GM12878 (cell line): ENCODE measurements at places on chromosomes 7 and 10. TPM values are rescaled to one million over a fixed set of nuclear protein-coding genes. Genes with fewer than 3 reads are reported as not detected.

The BLNK gene
- polyA plus RNA-seq = 158 and 159 TPM in 2 replicates

The UFSP1 gene
- 4.0 and 4.6 TPM in 2 replicates for polyA plus RNA-seq

The AQP1 gene
- polyA plus RNA-seq = not detected in 2 replicates

The GJD4 gene
- polyA plus RNA-seq = not detected in 2 replicates

The PPRC1 gene
- 40.6 and 43.3 TPM in 2 replicates for polyA plus RNA-seq

The DNMBP gene
- polyA plus RNA-seq = 17.7 and 20.8 TPM in 2 replicates

The PIP gene
- polyA plus RNA-seq = not detected in 2 replicates

DNA sequence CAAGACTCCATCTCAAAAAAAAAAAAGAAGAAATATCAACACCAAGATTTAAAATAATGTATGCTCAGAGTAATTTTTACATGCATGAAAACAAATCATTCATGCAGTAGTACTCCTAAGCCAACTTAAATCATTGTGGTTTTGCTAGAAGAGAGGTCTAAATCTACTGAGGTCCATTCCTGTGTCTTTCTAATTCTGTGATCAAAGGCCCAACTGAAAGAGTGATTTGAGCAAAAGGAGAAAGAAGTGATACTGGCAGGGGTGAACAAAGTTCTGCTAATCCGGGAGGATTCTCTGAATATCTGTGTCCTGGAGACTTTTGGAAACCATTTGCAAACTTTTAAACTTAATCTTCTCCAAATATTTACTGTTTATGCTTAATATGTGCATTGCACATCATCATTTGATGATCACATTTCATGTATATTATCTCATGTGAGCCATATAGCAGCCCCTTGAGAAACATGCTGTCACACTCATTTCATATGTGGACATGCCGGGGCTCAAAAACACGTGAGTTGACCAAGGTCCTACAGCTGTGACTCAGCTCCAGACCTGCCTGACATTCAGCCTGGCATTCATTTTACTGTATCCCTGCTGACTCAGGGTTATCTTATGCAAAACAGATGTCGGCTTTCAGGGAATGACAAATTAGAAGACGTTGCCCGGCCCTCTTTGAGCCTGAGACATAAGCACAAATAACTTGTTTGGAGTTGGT lies 76.4 kb downstream of the FAM107B start:
- no peak for DNase-seq

GRCh38 chr10:62046522-62047227 lies 145.2 kb downstream of the ARID5B start:
- DNase-seq = peak; percentile 55

DNA sequence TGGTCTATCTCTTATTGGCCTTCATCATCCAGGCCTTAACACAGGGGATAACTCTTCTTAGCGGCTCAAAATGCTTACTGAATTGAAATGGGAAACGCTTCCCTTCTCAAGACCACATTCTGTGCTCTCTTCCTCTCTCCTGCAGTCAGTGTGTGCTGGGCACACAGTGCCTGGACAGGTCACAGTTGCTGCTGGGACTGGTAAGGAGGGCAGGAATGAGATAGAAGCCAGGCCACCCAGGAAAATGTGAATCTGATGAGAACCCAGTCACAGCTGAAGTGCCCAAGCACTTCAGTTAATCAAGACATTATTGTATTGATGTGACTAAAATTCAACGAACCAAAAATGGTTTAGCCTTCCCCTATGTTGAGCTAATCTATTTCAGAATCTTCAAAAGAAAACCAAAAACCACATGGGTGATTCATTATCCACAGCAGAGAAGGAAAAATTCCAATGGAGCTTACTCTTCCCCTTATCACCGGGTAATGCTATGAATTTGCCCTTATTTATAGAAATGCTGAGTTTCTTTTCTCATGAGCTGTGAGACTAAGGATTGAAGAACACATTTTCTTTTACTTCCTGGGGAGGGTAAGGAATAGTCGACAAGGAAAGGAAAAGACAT lies 41.2 kb upstream of the PLPP4 start:
- DNase-seq = no peak

DNA sequence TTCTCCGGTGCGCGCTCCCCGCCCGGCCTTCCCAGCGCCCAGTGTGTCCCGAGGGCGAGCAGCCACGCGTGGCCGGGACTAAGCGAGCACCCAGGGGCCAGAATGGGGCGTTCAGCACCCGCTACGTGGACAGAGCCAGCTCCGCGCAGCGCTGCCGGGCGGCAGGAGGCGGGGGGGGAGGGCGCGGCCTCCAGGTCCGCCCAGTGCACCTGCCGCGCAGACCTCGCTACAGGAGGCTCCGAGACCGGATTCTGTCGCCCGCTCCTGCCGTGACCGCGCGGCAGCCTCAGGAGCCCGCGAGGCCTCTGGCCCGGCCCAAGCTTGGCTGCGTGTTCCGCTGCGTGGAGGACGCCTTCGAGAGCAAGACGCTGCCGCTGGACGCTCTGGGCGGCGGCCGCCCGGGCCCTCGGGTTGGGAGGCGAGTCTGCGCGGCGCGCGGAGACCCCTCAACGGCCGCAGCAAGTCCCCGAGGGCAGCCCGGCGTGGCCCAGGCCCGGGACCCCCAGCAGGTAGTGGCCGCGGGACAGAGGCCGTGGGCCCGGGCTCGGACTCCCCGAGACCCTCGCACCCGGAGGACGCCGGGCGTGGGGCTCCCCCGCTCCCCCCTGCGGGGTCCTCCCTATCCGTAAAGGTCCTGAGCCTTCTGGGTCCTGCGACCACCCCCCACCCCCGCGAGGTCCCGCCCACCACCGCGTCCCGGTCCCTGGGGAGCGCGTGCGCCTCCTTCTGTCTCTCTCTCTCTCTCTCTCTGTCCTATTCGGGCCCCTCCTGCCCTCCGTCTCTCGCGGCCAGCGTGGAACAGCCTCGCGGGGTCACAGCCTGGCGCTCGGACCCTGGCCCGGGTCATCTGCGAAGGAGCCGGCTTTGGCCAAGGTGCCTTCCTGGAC lies 904 bp upstream of the DPYSL4 start:
- no peak for DNase-seq

DNA sequence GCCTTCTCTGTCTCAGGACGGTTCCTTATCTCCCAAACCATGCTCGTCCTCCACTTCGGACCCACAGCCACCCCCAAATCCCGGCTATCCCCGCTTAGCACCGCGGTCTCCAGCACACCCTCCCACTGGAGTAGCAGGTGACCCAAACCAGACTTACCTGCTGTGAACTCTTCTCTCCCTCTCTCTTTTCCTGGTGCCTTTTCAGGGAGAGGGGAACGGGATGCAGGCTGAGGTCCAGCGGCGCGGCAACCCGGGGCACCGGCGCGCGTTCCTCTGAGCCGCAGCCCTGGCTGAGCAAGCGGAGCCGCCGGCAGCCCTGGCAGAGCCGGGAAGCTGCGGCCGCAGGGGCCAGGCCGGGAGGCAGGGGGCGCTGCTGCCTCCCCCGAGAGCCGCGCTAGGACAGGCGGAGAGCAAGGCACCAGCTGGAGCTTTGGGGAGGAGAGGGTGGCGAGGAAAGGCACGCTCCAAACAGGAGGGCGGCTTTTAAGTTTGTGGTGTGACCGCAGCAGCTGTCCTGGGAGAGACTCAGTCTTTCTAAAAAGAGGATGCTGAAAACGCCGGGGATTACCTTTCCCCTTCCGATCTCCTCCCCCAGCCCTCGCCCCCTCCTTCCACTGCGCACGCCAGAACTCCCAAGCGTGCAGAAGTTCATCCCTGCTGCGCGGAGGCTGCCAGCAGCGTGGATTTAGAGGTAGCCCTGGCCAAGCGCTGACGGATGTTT lies at the start of gene SEMA3D:
SEMA3D (minus strand) TSS at position 536 of the 721 bp plus-strand sequence. CDS start 65,165 bp downstream, outside the sequence.
- DNase-seq = no peak

DNA sequence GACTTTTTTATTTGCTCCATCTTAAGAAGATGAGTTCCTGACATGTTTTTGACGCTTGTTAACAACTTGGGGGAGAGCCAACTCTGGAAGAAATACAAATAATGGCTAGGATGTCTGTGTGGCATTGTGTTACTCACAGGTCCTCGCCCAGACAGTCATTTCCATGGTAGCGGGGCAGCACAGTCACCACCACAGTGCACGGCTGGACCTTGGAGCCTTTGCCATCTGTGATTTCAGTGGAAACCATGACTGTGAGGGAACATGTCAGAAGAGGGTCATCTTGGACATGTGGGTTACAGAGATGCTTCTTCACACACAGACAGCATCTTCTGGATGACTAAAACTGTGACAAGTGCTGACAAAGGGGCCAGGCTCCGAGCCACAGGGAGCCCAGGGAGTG lies 74.5 kb downstream of the PKD1L1 start:
- no peak for DNase-seq

DNA sequence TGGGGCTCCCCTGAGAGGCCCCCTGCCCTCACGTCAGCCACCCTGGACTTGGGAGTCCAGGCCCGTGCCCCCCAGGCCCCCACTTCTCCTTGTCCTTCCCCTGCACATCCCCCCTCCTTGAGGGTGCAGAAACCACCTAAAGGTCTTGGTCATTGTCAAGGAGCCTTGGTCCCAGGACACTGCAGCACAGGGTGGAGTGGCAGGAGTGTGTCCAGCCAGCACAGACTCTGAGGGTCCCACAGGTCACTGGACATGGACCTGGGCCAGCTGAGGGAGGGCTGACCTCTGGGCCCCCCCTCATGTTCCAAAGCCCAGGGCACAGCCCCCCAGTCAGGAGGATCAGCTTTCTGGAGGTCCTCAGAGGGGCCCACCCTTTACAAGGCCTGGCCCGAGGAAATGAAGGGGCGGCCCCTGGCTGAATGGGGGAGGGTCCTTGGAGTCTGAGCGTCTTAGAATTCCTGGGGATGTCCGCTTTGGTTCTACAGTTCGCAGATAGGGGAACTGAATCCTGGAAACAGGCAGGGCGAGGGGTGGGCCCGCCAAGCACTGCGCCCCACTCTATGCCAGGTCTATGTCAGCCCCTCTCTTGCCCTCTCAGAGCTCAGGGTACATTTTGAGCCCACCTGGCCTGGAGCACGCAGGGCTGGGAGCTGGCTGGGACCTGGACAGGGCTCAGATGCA lies 54.0 kb downstream of the PWWP2B start:
- DNase-seq = no peak

DNA sequence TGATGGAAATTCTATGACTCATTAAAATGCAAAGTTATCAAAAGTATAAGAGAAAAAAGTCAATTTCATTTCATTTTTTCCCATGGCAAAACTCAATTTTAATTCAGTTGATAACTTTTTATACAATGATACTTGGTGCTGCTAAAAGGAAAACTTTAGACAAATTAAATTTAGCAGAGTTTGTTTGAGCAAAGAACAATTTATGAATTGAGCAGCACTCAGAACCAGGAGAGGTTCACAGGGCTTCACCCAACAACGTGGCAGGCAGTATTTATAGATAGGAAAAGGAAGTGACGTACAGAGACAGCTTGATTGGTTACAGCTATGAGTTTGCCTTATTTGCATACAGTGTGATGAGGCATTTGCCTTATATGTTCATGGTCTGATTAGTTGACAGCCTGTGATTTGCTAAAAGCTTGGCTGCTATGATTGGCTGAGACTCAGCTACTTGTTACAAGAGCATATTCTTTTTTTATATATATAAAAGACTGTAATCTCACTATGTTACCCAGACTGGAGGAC lies 157.2 kb upstream of the CELF2 start:
- no peak for DNase-seq

DNA sequence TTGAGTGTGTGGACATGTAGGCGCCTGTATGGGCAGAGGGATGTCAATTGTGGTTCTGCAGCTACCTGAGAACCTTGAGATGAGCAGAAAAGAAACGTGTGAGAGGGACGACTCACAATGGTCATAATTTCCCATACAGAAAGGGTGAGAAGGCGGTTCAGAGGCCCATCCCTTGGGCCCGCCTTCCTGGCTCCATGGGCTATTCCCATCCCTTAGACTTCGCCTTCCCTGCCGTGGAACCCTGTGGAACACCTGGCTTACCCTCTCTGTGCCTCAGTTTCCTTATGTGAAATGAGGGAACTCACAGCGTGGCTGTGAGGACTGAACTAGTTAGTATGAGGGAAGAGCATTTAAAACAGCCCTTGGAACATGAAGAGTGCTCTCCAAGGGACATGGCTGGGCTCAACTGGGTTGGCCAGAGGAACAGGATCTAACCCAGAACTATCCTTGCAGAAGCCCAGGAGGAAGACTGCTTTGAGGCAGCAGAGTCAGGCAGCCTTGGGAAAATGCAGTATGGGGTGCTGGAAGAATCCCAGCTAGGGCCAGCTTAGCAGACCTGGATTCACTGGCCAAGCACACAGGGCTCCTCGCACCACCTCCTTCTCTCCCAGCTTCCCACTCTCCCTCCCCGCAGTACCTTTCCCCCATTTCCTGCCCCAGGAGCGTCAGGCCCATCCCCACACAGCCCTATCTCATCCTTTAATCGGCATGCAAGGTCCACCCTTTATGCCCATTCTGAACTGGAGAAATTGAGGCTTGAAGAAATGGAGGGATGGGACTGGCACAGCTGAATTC lies 11.1 kb upstream of the ZMIZ1 start:
- DNase-seq = no peak

GRCh38 chr7:13333371-13333770 lies 645.9 kb downstream of the ARL4A start:
- DNase-seq = no peak

DNA sequence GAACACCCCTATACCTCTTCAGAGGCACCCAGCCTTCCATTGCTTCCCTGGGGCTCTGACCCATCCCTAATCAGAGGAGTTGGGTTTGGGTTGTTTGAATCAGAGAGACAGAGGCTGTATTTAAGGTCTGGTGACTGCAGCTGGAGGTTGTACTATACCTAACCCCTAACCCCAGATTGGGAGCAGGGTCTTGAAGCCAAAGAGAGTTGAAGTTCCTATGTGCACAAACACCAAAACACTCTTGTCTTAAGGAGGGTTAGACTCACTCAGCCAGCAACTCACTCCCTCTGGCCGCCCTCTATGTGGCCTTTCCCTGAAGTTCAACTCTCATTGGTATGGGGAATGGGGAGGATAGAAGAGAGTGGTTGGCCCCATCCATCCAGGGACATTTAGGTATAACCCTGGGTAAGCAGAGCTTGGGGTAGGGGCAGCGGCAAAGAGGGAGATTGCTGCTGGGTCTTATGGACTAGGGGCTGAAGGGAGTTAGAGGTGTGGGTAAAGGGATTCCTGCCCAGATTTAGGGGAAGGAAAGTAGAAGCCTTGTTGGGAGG lies 80.0 kb downstream of the PAX2 start:
- DNase-seq = no peak

GRCh38 chr10:119734396-119735332 lies 8.8 kb downstream of the INPP5F start:
- DNase-seq = no peak

DNA sequence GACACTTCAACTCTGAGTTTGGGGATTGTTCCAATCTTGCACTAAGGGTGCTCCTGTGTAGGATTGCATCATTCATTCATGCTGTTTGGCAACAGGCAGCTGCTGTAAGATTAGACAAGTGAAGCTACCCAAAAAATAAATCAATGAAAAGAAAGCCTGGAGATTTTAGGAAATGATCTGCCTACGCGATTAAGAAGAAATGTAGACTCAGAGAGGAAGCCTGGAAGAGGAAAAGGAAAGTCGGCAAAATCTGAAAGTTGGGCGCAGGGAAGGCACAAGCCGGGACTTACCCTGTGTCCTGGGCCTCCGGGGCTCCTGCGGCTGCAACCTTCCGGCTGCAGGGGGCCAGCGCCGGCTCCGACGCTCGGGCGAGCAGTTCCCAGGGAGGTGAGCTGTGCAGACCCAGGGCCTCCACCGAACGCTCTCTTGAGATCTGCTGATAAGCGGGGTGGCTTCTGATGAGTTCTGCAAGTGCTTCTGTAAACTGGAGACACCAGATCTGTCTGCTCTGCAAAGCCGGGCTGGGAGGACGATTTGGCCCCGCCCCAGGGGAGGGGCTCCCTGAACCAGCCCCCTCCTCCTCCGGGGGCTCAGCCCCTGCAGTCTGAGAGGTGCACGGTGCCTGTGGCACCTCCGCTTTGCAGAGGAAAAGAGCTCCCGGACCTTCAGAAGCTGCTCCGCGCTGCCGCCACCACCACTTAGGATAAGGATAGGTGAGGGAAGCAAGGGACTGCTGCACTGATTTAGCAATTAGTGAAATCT lies 17.4 kb downstream of the PSPH start:
- DNase-seq = peak; percentile 43

- DNase-seq = no peak
These were observed 21.3 kb downstream of the CCDC3 start for GRCh38 chr10:12980102-12980661.
